ENCODE measurements at places on chromosomes 7 and 10. TPM values are rescaled to one million over a fixed set of nuclear protein-coding genes. Genes with fewer than 3 reads are reported as not detected.

The MACROH2A2 gene
- total RNA-seq: 21.4 TPM

GRCh38 chr10:34526186-34526585 is 288.9 kb downstream of the PARD3 start:
- DNase-seq: no peak

The LRIT1 gene
- not detected for total RNA-seq

The PTN gene
- total RNA-seq: 4.7 TPM

The BAMBI gene
- total RNA-seq: 10.4 TPM

DNA sequence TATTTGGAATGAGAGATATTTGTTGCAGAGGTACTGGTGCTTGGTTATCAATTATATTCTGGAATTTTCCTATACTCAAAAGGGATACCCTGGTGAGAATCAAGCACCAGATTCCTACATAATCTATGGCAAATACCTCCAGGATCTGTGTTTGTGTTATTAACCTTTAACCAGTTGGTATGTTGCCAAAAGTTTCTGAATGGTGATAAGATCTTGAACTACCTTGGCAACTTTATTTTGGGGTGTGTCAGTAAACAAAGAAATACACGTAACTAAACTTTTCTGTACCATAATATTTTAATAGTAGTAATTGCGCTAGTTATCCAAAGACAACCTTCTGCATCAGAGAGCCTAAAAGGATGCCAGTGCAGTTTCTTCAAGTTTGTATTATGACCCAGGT is 13.4 kb downstream of the SCIN start:
- peak; percentile 49 for DNase-seq

GRCh38 chr10:76428551-76429367 is 997.3 kb downstream of the LRMDA start:
- DNase-seq: peak; percentile 85

The ADGRA1 gene
- total RNA-seq: not detected

- DNase-seq: peak; percentile 92
Measured at GRCh38 chr10:33273295-33274002, 61.0 kb downstream of the NRP1 start.

The CTAGE8 gene
- 3.9 TPM for total RNA-seq

DNA sequence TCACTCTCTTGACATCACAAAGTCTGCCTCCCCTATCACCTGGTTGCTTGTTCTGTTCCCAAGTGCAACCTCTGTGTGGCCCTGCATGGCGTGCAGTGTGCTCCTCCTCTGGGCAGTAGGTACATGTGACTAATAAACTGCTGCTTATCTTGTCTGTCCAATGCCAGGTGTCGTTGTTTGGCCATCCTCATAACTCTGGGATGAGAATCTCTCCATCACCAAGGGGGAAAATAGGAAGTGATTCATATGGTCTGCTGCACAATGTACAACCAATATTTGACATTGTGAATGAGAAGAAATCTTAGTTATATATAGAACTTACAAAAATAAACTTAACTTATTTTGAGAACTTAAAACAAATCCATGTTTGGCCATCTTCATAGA is 135.2 kb downstream of the INHBA start:
- no peak for DNase-seq

The CHST12 gene
- 15.1 TPM for total RNA-seq

DNA sequence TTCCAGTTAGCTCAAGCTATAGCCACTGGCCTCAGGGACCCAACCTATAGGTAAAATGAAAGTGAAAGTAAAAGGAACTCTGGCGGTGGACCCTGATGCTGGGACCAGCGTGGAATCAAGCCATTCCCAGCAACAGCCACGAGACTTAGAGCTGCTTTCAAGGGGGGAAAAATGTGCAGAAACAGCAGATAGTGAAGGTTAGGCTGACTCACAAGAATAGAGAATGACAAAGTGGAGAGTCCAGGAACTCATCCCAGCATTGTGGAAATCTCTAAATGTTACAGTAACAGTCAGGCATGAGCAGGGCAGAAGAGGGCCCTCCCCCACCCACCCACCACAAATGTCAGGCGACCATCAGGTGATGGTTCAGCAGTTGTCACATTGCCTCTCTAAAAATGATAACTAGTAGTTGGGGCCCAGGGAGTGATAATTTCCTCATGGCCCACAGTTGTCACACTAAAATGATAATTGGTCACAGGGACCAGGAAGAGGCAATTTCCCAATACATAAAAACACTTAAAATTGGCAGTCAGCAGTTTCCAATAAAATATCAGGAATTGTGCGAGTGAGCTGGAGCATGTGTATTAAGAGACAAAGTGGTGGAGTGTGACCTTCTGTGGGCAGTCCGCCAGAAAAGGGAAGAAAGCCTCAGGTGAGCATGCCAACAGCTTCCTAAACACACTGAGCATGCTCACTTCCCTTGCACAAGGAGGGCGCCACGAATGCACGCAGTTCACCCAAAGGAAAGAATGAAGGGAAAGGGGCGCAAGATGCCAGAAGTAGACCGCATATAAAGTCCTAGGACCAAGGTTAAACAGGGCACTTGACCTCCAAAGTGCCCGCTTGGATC is 129.8 kb upstream of the PPP1R3A start:
- peak; percentile 59 for DNase-seq

DNA sequence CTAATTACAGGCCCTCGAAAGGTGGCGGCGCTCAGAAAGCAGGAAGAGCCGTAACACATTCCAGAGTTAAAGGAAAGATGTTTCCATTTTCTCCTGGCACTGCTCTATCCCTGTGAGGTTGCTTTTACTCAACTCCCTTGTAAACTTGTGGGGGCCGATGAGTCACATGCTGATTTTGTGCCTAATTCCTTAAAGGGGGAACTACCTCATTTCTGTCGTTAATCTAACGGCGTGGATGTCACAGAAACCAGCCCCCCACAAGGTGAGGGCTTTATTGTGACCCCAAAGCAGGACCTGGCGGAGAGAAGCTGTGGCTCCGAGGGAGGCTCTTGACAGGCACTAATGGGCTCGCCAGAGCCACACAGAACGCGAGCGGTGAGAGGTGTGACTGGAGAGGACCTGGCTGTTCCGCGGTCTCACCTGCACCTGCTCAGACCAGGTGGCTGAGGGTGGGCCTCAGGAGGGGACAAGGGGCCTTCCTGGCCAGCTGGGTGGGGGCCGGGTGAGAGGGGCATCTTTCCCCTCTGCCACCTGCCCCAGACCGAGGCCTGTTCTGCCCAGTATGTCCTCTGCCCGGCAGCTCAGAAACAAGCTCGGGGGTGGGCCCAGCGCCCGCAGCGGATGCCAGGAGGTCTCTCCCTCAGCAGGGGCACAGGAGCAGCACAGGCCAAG is 50.9 kb downstream of the CALML3 start:
- DNase-seq: no peak

The CFAP58 gene
- 0.75 TPM for total RNA-seq

The MYH16 gene
- total RNA-seq: 0.05 TPM

GRCh38 chr10:62248465-62248864 is 20.2 kb downstream of the RTKN2 start:
- DNase-seq: no peak

DNA sequence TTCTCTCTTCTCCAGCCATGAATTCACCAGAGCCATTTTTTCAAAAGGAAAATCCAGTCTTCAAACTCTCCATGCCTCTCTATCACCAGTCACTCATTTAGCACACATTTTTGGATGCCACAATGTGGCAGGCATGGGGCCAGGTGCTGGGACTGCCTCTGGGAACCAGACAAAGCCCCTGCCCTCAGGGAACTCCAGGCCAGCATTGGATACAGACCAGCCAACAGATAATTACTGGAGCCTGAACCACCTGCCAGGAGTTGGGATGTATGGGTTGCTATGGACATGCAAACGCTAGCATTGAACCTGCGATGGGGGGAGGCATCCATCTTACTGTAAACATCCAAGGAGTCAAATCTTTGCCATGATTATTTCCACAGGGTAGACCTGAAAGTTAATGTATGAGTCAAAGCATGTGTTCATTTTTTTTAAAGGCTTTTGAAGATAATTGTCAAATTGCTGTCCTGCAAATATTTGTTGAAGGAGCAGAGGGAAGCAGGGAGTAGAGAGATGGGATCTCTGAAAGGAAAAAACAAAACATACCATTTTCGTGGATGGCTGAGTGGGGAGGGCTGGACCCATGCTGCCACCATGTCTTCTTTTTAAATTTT is 43.2 kb downstream of the SRRM3 start:
- DNase-seq: no peak

DNA sequence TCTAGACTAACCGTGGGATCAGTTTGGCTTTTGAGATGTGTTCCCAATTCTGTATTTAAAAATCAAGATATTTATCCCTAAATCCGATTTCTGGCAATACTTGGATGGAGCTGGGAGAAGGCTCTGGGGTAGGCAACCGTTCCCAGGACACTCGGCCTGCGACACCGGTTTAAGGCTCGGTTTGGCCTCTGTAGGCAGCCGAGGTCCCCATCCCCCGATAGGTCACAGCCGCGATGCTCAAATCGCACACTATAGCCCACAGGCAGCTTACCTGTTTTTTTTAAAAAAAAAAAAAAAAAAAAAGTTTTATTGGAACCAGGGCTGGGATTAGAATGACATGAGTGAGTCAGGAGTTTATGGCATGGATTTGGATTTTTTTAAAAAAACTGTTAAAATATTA is 729 bp upstream of the TAF3 start:
- no peak for DNase-seq

DNA sequence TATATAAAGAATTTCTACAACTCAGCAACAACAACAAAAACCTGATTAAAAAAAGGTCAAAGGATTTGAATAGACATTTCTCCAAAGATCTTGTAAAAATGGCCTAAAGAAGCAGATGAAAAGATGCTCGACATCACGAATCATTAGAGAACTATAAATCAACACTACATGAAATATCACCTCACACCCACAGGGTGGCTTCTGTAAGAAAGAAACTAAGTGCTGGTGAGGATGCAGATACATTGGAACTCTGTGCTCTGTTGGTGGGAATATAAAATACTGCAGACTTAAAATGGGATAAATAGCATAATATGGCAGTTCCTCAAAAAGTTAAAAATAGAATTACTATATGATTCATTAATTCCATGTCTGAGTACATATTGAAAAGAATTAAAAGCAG is 38.3 kb upstream of the CDCA7L start:
- DNase-seq: no peak

DNA sequence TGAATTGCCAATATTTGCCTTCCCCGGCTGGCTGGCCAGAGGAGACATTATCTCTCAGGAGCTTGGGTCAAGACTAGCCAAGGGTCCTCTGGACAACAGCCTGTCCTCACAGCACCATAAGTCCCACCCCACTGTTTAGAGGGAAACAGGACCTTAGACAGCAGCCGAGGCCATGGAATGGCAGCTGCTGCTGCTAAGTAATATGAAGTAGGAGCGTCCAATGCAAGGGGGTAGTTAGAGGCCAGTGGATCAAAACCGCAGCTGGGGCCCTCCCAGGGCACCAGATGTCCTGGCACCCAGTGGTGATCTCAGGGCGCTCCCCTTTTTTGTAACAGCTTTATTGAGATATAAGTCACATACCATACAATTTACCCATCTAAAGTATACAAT is 12.9 kb upstream of the KCP start:
- no peak for DNase-seq

The LLCFC1 gene
- total RNA-seq: not detected

- DNase-seq: no peak
Measured at GRCh38 chr7:55165176-55165861, 146.5 kb downstream of the EGFR start.

The COL13A1 gene
- 0.35 TPM for total RNA-seq

GRCh38 chr10:89494068-89494467 is 41.3 kb downstream of the SLC16A12 start:
- DNase-seq: no peak

Data from renal cortical epithelial cell (primary cell).